ENCODE measurements at places on chromosomes 5 and 9.
A peak's percentile ranks its signal among the peaks of the same experiment; 100 is the strongest.

DNA sequence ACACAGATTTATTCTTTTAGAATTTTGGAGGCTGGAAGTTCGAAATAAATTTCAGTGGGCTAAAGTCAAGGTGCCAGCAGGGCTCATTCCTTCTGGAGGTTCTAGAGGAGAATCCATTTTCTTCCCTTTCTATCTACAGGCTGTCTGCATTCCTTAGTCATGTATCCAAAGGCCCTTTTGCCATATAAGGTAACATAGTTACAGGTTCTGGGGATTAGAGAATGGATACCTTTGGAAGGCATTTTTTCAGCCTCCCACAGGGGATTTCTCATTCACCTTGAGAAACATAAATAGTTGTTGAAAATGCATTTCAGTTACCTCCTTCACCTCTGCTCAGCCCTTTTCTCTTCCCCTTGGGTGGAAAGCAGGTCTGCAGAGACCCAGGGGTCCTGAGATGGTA, 280.0 kb upstream of the MAP3K1 start:
- no peak for DNase-seq

DNA sequence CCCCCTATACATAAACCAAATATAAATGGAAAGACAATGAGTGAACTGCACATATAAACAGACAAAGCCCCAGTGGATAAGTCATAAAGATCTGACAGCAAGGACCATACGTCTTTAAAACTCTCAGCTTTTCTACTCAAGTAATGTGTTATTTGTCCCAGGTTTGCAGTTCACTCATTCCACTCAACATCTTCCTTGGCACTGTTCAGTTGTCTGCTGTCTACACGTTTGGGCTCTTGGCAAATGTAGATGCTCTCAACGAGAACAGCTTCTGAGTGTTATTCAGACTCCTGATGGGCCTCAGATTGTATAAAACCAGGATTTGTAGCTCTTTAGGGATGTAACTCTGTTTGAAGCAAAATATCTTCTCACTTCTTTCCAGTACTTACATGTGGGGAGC, 198.2 kb upstream of the SEMA6A start:
- DNase-seq: no peak

GRCh38 chr9:128249908-128250838, 25.6 kb downstream of the GOLGA2 start:
- DNase-seq: peak; percentile 92

DNA sequence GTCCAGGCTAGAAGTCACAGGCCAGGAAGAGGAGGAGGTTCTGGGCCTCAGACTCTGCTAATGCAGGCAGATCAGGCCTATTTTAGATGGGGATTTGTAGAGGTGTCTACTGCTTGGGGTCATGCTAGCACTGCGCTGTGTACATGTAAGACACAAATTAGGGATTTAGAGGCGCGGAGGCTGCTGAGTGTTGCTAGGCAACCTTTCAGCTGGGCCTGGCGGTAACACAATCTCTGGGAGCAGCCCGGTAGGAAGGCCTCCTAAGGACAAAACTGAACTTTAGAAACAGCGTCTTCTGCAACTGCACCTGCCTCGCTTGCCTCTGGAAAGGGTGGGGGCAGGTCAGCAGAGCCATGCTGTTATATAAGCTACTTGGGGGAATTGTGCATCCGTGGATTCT, 147.9 kb downstream of the MACROH2A1 start:
- no peak for DNase-seq

- DNase-seq: no peak
Measured at GRCh38 chr5:55066277-55066676, 36.2 kb upstream of the GZMA start.

DNA sequence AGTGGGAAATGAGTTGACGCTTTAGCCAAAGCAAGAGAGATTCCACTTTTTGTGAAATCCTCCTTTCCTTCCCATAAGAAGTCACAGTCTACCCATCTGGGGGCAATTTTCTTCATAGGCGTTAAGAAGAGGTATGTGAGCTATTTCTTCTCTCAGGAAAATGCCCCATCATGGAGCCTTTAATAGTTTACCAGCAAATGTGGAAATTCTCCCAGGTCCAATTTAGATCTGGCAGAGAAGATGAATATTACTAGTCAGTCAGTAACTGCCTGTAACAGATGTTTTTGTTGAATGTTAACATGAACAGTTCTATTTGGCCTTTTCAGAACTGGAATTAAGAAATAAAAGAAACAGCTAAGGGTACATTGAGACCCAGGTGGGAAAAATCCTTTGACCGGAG, 156.4 kb upstream of the RFX3 start:
- DNase-seq: no peak

GRCh38 chr9:78669591-78669990, 372.7 kb downstream of the PSAT1 start:
- no peak for DNase-seq

DNA sequence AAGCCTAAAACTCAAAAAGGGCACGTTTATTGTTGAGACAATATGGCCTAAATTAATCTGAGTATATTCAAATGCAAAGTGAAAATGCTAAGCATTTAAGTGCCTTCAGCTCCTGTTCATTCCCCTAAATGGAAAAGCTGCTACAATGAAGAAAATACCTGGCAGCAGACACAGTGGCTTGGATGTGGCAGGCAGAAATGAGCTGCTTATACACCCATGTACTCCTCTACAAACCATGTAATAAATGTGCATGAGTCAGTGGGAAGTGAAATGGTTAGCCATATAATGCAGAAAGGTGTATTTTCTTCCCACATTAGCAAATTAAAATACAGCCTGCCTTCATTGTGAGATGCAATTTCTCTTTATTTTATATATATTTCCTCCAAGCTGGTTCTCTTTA, 859.2 kb upstream of the SEMA6A start:
- no peak for DNase-seq

GRCh38 chr5:95895771-95896170, 65.9 kb downstream of the ELL2 start:
- no peak for DNase-seq

GRCh38 chr9:80062567-80062966, 490.8 kb downstream of the TLE4 start:
- DNase-seq: no peak

DNA sequence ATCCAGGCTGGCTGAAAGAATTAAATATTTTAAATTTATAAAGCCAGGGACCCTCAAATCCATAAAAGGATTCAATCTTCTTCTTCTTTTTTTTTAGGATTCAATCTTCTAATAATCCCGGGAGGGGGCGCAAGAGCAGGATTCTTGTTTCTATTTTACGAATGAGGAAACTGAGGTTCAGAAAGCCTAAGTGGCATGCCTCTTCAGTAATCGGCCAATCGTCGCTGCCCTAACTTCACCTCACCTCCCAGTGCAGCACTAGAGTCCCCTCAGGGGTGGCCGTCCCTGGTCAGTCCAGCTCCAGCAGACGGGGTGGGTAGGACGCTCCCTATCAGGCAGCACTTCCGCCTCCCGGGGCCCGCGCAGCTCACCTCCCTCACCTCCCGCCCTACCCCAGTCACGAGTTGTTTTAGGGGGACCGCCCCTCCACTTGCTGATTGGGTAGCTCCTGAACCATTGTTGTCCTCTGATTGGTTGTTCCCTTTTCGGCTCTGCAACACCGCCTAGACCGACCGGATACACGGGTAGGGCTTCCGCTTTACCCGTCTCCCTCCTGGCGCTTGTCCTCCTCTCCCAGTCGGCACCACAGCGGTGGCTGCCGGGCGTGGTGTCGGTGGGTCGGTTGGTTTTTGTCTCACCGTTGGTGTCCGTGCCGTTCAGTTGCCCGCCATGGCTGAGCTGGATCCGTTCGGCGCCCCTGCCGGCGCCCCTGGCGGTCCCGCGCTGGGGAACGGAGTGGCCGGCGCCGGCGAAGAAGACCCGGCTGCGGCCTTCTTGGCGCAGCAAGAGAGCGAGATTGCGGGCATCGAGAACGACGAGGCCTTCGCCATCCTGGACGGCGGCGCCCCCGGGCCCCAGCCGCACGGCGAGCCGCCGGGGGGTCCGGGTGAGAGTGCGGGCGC, at the start of gene CLTA:
Gene CLTA, plus strand, starts transcription at position 534 of the 902 bp plus-strand sequence. Its CDS starts 136 bp downstream, at position 670.
- DNase-seq: peak; percentile 96

DNA sequence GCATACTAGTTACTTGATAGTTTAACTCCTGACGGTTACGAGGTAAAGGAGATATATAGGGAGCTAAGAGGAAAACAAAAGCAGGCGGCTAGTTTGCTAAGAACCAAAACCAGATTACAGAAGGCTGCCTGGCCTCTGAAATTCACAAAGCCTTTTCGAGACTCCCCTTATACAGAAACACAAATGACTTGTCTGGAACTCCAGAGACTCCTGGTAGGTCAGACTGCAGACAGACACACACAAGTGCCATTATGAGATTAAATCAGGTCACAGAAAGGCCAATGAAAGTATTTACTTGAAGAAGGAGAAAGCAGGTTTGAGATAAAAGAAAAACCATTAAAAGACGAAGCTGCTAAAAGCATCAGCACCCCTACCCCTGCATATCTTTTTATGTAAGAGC, 142.5 kb upstream of the LRRTM2 start:
- DNase-seq: no peak
